ENCODE measurements at places on chromosomes 5 and 9. TPM values are rescaled to one million over a fixed set of nuclear protein-coding genes. Genes with fewer than 3 reads are reported as not detected.

Gene SVEP1
- total RNA-seq: 23.0 TPM

Gene SYNPO
- total RNA-seq: 10.0 TPM

Gene WASHC1
- total RNA-seq: 11.1 TPM

Gene RARS1
- 41.4 TPM for total RNA-seq

Gene PRDM9
- not detected for total RNA-seq

Gene IL13
- total RNA-seq: not detected

Gene DYNC2I2
- 70.3 TPM for total RNA-seq

Gene IFNA2
- total RNA-seq: not detected

Gene LPAR1
- total RNA-seq: 37.9 TPM

Gene GPR151
- not detected for total RNA-seq

Gene ZNF782
- total RNA-seq: 5.7 TPM

Gene RXFP3
- total RNA-seq: 0.25 TPM

Gene ARHGAP26
- 12.2 TPM for total RNA-seq

Gene NEURL1B
- 77.1 TPM for total RNA-seq

Gene CCL28
- 0.12 TPM for total RNA-seq

Gene PHYHD1
- 51.1 TPM for total RNA-seq

Gene FIBCD1
- total RNA-seq: 22.9 TPM

Gene HK3
- total RNA-seq: 0.44 TPM

Gene PPP2R2B
- total RNA-seq: 2.7 TPM

Gene PCDHGB3
- total RNA-seq: 1.4 TPM

Gene ELL2
- total RNA-seq: 24.8 TPM

Gene NPR2
- total RNA-seq: 35.4 TPM

Gene GNAQ
- total RNA-seq: 38.7 TPM

Gene RGS7BP
- 6.0 TPM for total RNA-seq

Gene DPH7
- total RNA-seq: 33.7 TPM

Gene POLR1E
- total RNA-seq: 31.0 TPM

Gene LRRC14B
- total RNA-seq: not detected

Gene SOHLH1
- not detected for total RNA-seq

Gene STK32A
- 39.6 TPM for total RNA-seq

Gene IFNA13
- not detected for total RNA-seq

Gene SPAAR
- 1.7 TPM for total RNA-seq

Data from adrenal gland (tissue), 19 donors.